Erythroblast (primary cell): ENCODE measurements at places on chromosomes 3 and 15.

DNA sequence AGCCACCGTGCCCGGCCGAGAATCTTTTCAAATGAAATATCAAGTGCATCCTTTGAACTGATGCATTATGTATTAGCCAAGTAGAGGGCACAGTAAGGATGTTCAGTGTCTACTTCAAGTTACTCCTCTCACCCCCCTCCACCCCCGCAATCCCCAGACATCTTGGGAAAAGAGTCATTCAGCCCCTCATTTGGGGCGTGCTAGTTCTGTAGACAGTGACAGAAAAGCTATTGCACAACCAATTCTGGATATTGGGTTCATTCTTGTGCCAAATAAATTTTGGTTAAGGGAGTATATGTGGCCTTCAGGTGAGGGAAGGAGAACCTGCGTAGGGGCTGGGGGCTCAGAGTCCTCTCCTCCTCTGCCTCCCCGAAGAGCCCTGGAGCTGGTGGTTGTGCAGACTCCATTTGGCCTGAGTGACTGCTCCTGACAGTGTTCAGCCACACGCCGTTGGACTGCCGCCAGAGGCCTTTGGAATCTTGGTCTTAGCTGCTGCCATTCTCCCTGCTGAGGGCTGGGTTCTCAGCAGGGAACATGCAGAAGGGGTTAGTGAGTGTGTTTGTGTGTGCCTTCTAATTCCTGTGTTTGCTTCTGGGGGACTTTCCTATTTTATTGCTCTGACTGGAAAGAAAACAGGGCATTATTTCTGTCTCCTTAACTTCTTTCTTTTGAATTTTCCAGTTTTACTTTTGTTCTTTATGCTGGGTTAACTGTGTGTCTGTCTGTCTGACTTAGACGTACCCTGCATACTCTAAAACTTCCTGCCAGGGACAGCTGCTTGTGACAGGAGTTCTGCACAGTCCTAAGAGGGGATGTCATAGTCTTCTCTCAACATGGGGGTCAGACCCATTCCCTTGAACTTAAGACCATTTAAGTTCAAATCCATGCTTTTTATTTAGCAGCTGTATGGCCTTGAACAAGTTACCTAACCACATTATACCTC lies 21.0 kb downstream of the RARB start:
- DNase-seq = no peak

GRCh38 chr3:172749230-172749965 lies 1.1 kb upstream of the ECT2 start:
- no peak for DNase-seq

DNA sequence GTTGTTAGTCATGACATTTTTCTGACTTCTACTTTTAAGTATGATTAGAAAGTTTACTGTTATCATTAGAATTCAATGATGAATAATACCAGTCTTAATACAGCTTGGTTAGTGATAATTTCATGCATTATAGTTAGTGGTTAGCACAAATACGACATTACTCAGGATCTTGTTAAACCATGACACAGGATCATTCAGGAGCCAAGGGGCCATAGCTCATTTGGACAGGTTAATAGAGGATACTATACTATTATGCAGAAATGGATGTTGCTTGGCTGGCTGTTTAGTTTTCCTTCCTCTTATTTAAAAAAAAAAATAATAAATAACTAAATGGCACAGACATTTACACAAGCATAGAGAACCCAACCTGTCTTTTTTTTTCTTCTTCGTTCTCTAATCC lies 55.5 kb downstream of the NSUN3 start:
- no peak for DNase-seq

DNA sequence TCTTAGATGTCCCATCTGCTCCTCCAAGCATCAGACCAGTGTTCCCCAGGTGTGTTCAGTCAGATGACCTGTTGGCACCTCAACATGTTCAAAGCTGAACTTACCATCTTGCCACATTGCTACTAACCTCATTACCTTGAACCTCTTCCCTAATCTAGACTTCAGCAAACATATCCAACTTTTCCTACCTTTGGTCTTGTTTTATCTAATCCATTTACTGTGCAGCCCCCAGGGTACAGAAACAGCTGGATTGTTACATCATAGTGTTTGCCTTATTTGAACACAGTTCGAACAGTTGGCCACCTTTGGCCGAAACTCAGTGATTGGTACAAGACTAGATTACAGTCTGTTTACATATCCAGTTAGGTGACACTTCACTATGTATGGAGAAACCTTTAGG lies 36.1 kb upstream of the MCF2L2 start:
- no peak for DNase-seq

- no peak for DNase-seq
These were observed 236.9 kb downstream of the NTRK3 start for GRCh38 chr15:88019656-88020055.
